Ureter (tissue), 1 donor: ENCODE measurements at places on chromosomes 4 and X.

GRCh38 chrX:5638572-5638971 is 590.1 kb downstream of the NLGN4X start:
- DNase-seq: no peak

DNA sequence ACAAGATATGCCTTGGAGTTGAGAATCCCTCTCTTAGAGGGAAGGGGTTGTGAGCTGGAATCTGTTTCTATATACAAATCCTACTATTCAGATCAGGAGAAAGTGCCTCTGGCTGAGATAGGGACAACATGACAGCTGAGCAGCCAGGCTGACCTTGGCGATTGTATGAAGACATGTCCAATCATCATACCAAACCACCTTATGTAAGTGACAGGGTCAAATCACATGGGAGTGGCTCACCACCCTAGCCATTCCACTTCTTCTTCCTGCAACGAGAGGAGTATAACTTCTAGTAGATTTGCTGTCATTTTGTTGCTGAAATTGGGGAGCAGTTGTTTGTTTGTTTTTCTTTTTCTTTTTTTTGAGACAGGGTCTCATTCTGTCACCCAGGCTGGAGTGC is 48.3 kb upstream of the TMEM150C start:
- DNase-seq: no peak

- DNase-seq: no peak
Observed at GRCh38 chr4:103994059-103994458, 274.3 kb upstream of the TACR3 start.

DNA sequence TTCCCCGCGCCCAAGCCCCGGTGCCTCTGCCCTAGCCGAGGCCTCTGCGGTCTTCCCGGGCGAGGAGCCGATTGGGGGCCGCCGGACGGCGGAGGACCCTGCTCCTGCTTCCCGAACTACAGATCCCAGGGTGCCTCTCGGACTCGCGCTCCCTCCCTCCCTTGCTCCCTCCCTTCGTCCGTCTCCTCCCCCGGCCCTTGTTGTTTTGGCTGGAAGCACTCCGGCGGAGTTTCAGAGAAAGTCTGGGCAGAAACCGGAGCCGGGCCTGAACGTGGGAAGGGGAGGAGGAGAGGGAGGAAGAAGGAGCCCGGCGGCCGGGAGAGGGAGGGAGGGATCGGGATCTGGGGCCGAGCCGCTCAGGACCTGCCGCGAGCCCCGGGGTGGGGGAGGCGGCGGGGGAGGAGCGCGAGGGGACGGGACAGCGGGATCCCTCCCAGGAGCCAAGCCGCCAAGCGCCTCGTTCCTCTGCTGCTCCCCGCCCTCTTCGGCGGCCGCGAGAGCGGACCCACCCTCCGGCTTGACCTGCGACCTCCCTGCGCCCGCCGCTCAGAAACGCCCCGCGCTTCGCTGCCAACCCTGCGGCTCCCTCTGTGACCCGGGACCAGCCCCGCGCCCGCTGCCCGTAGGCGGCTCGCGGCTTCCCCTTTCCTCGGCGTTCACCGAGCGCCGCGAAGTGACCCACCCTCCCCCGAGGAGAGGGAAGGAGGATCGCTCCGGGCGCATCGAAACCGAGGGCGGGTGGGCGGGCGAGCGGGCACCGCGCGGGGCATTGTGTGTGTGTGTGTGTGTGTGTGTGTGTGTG is 496 bp upstream of the GAB1 start:
- peak; percentile 87 for DNase-seq

- DNase-seq: no peak
Observed at GRCh38 chrX:129724754-129725153, 14.0 kb upstream of the XPNPEP2 start.

DNA sequence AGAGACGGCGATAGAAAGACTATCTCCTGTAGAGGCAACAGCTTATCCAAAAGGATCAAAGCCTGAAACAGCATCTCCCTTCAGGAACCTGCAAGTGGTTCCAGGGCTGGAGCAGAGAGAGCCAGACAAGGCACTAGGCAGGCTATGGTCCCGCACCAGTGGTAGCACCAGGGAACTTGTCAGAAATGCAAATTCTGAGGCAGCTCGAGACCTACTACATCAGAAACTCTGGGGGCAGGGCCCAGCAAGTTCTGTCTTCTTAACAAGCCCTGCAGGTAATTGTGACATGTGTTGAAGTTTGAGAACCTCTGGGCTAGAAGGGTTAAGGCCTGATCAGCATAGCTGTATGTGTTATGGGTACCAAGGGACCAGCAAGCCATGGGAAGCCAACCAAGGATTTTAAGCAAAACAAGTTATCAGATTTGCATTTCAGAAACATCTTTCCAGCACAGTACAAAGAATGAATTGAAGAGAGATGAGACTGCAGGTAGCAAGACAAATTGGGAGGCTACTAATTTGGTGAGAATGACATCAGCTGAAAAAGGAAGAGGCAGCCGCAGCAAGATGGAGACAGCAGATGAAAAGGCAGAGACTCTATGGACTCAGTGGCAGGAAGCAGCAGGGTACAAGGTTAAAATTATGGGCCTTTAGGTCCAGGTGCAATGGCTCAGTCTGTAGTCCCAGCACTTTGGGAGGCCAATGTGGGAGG is 139.7 kb downstream of the TSPAN5 start:
- no peak for DNase-seq

GRCh38 chr4:153916273-153916755 is 127.4 kb upstream of the SFRP2 start:
- no peak for DNase-seq

DNA sequence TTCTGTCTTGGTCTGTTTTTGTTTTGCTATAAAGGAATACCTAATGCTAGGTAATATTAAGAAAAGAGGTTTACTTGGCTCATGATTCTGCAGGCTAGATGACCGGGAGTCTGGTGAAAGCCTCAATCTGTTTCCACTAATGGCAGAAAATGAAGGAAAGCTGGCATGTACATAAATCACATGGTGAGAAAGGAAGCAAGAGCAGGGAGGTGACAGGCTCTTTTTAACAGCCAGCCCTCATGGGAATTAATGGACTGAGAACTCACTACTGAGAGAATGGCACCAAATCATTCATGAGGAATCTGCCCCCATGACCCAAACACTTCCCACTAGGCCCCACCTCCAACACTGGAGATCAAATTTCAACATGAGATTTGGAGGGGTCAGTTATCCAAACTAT is 27.6 kb downstream of the SATL1 start:
- DNase-seq: no peak

DNA sequence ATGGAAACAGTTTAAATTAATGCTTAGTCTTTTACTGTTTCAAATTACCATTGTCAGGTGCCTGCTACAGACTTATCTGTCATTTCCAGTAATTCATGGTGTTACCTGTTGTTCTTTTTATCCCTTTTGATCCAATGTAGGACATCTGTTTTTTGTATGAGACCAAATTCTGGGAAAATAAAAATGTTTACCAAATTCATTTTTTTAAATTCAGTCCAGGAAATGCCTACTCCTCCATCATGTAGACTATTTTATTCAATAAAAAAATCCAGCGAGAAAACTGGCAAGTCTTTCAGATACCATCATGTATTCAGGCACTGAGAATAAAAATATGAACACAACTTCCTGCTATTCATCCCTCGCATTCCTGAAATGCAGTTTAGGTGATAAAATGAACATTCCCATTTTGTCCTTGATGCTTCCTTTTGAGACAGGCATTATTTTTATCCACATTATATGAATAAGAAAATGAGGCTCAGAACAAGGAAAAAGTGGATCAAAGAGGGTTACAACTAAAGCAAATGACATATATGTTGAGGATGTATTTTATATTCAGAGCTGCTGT is 584.2 kb downstream of the SPRY1 start:
- no peak for DNase-seq

DNA sequence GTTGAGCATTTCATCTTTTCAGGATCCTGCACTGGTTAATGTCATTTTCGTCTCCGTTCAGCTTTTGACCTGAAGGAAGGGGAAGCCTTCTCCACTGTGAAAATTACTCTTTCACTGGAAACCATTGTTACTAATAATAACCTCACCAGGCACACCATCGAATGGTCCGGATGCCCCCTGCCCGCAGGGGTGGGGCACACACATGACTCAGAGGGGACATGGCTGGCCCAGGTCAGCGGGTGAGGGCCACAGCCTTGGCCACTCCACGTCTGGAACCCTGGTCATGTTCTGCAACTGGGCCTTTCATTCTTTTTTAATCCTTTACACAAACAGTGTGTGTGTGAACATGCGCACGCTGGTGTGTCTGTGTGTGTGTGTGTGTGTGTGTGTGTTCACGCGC is 191.8 kb downstream of the BCOR start:
- DNase-seq: no peak

DNA sequence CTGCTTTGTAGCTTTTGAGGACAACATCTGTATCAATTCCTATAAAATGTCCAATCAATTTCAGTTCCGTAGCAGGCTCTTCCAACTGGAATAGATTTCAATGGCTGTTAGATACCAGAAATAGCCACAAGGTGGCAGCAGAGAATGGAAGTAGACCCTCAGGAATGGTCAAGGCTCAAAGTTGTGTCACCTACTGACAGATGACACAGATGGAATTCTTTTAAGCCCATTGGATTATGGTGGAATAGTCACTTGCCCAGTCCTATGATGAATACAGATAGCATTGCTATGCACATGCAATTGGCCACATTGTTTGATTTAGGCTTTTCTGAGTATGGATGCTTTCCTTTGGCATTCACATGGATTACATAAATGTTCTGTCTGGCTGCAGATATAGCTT is 130.4 kb upstream of the RADX start:
- DNase-seq: peak; percentile 60

DNA sequence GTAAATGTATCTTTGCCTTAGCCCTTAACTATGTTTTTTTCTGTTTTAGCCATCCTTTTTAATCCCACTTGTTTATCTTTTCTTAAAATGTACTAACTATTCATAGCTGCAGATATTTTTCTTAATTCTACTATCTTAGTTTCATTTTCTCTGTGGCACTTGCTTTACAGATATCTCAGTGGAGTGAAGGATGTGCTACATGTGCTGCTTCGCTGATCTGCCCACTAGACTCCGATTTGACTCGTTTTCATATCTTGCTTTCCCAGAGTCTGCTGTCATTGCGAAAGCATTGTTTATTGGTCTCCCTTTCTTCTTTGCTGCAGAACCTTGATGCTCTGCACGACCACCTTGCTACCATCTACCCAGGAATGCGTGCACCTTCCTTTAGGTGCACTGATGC is 30.6 kb downstream of the GUCY1B1 start:
- no peak for DNase-seq

GRCh38 chr4:78735697-78736096 is 40.5 kb upstream of the BMP2K start:
- no peak for DNase-seq

GRCh38 chr4:28444886-28445496 is 1584.3 kb downstream of the STIM2 start:
- no peak for DNase-seq

DNA sequence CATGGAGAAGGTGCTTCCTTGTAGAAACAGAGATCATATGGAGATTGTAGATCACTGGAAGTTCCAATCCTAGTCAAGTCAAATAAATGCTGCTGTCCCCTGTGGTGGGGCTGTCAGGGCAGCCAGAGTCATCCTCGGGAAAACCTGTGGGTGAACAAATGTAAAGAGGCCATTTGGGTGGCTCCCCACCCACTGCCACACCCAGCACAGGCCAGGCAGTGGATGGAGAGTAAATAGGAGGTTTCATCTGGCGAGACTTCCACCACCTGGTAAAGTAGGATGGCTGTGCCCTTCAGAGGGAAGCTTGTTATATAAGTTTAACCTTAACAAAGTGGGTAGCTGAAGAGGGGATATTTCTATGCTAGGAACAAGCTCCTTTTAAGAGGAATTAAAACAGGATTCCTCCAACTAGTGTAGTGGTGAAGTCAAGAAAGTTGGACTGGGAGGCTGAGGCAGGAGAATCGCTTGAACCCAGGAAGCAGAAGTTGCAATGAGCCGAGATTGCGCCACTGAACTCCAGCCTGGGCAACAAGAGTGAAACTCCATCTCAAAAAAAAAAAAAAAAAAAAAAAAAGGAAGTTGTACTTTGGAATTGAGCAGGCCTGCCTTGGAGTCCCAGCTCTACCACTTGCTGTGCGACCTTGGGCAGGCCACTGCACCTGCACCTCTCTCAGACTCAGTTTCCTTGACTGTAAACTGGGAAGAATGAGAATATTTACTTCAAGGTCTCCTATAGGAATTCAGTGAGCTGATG is 273.7 kb downstream of the PTTG2 start:
- no peak for DNase-seq

- DNase-seq: no peak
Observed at GRCh38 chr4:128782875-128783614, 26.5 kb upstream of the JADE1 start.

DNA sequence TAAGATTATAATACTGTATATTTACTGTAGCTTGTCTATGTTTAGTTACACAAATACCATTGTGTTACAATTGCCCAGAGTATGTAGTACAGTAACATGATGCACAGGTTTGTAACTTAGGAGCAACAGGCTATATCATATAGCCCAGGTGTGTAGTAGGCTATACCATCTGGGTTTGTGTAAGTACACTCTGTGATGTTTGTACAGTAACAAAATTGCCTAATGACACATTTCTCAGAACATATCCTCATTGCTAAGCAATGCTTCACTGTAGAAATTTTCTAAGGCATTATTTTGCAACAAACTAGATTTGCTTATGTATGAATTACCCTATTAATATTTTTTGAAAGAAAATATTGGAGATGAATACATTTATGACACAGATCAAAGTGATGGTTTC is 1390.9 kb downstream of the C4orf33 start:
- no peak for DNase-seq

GRCh38 chr4:131764730-131765129 is 1384.4 kb upstream of the PCDH10 start:
- DNase-seq: no peak

GRCh38 chr4:105544520-105545286 is 7.7 kb upstream of the ARHGEF38 start:
- no peak for DNase-seq
